ENCODE measurements at places on chromosomes 6 and 20. TPM values are rescaled to one million over a fixed set of nuclear protein-coding genes. Genes with fewer than 3 reads are reported as not detected.

The EYS gene
- 0.87 TPM for total RNA-seq

The FBXL4 gene
- 6.2 TPM for total RNA-seq

GRCh38 chr6:142275236-142276006 is 26.4 kb upstream of the ADGRG6 start:
- no peak for DNase-seq

GRCh38 chr6:64861039-64861651 is 845.9 kb downstream of the EYS start:
- no peak for DNase-seq

All from esophagus squamous epithelium (tissue), 5 donors.